Left renal pelvis (tissue), 4 donors: ENCODE measurements at places on chromosomes 3 and 15.

DNA sequence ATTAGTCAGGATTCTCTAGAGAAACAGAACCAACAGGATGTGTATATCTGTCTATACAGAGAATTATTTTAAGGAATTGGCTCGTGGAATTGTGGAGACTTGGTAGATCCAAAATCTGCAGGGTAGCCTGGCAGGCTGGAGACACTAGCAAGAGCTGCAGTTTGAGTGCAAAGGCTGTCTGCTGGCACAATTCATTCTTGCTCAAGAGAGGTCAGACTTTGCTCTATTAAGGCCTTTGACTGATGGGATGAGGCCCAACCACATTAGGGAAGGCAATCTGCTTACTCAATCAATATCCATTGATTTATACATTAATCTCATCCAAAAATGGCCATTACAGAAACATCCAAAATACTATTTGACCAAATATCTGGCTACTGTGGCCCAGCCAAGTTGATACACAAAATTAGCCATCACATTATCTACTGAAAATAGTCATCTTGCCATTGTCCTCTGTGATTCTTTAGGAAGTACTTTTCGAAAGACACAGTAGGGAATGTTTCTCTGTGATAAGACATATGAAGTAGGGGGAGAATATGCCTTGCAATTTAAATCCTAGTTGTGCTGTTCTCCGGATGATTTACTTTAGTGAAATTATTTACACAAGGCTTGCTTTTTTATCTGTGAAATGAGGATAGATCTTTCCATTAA is 873.8 kb downstream of the ROBO2 start:
- no peak for DNase-seq

- no peak for DNase-seq
Measured at GRCh38 chr3:68057637-68058320, 403.4 kb upstream of the SUCLG2 start.

DNA sequence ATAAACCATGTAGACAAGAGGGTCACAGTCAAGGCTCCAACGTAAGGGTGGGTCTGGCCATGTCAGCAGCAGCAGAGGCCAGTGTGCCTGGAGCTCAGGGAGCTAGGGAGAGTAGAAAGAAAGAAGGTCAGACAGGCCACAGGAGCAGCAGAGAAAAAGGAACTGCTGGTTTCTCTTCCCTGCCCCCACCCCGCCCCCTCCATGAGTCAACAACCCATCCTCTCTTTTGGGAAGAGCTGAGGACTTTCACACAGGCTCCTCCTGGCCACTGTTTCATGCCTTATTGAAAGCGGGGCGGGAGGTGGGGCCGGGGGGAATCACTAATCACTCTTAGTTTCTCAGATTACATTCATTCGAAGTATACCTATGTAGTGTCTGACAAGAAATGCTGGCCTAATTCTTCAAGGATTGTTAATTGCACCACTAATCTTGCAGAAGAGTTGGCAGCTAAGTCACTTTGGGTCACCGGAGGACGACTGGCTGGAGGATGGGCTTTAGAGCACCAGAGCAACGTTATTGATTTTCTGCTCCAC is 9.1 kb upstream of the SCG3 start:
- peak; percentile 7 for DNase-seq

GRCh38 chr3:197431346-197431910 is 124.3 kb downstream of the BDH1 start:
- DNase-seq = no peak

DNA sequence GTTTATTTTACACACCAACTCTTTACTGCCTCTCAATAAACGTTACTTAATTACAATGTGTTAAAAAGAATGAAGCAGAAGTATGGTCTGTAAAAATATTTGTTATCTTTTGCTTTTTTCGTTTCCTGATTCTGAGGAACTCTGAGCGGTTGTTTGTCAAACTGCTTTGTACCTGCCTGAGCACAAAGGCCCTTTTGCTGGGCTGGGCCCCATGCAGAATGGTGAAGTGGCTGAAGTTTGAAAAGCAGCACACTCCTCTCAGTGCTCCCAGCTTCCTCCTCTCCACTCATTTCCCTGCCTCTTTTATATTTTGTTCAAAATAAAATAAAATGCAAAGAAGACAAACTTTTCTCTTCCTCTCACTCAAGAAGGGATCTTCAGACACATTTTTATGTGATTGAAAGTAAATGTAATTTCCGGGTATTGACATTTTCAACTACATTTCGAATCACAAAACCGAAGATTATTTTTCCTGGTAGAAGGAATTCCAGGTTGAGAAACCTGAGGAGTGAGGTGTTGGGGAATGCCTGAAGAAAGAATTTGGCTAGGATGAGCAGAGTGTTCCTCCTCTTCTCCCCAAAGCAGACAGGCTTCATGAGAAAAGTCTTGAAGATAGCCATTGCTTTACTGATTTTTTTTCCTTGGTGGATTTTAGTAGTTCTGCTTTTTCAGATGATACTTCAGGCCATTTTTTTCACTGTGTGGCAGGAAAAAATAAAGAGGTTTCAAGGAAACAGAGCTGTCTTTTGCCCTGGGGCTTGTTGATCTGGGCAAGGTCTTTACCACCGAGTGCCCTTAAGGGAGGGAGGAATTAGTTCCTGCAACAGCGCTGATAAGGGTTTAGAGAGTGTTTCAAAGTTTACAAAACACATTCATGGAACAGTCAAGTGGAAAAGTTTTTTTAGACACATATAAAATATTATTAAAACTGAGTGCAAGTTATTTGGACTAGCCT is 229.8 kb downstream of the NFKBIZ start:
- no peak for DNase-seq

DNA sequence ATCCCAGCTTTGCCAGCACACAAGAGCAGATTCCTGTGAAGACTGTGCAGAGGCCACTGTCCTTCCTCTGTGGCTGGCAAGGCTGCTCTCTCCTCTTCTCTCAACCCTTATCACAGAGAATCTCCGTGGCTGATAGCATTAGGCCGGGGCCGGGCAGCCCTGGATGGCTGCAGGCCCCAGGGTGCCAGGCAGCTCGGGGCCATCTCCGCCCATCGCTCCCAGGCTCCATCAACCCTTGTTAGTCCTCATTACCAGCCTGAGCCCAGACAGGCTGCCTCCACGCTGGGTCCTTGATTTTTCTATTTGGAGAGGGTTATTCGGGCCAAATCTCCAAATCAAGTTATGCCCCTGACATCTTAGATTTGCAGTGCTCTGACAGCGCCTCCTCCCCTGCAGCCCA is 39.1 kb downstream of the MRPL46 start:
- DNase-seq = no peak

- no peak for DNase-seq
Measured at GRCh38 chr3:68817243-68817642, 115.1 kb downstream of the TAFA4 start.

DNA sequence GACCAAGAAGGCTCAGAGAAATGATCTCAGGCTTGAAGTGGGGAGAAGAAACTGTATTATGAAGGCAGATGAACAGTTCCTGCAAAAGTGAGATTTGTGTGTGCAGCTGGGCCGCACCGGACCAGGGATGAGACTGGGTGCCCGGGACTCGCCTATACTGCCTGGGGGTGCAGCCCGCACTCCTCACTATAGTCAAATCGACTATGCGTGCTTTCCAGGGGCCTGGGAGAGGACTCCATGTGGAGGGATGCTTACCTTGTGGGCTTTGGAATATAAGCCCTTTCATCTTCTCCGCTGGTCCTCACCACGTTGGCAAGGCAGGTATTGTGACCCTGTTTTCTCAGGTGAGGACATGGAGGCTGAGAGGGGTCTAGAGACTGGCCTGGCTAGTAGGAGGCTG is 32.9 kb upstream of the APOD start:
- no peak for DNase-seq

DNA sequence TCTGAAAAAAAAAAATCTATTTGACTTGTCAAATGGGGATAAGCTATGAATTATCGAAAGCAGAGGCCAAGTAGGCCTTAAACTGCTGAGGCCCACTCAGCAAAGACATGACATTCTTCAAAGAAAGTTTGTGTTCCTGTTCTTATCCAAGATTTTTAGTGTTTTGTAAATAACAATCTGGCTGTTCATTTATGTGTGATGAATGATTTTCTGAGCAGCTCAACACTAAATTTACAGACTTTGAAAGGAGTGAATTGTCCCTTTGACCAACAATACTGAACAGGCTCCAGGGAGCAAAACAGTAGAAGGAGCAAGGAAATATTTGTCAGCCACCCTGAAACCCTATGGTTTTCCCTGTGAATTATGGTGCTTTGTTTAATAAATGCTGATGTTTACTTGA is 512.6 kb upstream of the NAALADL2 start:
- peak; percentile 12 for DNase-seq

- DNase-seq = no peak
Measured at GRCh38 chr15:36428102-36428845, 151.2 kb upstream of the CDIN1 start.

DNA sequence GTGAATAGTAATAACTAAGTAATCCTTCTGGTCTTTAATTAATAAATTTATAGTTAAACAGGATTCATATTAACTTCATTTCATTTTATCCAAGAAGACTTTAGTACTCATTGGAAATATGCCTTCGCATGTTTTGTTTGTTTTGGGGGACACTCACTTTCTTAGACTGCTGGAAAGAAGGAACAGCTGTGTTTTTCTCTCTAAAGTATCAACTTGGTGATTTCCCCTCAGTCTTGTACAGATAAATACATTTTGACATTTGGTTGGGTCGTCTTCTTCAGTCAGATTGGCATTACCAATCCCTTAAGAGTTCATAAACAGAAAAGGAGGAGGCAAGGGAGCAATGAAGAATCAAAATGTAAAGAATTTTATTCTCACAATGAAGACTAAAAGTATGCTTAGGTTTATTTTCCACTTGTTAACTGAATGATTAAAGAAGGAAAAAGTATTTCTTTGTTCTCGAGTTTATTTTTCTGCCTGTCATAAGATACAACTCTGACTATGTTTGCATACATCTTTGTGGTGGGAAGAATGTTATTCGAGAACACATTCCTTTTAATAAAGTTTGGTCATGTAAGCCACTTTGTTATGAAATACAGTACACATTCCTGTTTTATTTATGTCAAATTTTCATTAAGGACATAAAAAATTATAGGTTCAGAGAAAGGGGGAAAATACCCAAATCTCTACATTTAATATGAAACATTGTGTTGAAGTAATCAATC is 140.2 kb downstream of the GMNC start:
- no peak for DNase-seq

DNA sequence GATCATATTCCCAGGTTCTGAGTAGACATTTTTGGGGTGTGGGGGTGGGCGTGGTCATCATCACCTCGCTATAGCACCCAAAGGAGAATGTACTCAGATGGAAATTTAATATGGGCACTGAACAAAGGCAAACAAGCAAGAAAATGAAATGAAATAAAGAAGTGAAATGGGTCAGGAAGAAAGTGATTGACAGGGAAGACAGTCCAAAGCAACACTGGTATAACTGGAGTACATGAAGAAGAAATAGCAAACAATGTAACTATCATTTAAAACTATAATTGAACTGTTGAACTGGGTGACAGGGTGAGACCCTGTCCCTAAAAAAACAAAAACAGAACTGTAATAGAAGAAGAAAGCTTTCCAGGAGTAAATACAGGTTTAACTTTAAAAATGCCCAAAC is 24.8 kb downstream of the RPL39L start:
- DNase-seq = no peak

DNA sequence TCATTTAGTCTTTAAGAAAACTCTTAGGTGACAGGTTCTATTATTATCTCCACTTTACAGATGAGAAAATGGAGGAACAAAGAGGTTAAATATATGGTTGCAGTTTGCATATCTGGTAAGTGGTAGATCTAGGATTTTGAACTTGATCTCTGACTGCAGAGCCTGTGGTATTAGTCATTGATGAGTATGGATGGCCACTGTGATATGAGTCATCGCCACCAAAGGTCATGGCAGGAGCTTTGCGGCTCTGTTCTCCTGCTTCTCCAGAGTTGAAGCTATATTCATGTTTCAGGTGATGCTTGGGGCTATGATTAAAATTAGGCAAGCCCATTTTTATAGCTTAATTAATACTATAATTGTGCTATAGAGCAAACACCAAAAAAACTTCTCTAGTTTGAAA is 306.2 kb upstream of the DPPA4 start:
- DNase-seq = no peak

DNA sequence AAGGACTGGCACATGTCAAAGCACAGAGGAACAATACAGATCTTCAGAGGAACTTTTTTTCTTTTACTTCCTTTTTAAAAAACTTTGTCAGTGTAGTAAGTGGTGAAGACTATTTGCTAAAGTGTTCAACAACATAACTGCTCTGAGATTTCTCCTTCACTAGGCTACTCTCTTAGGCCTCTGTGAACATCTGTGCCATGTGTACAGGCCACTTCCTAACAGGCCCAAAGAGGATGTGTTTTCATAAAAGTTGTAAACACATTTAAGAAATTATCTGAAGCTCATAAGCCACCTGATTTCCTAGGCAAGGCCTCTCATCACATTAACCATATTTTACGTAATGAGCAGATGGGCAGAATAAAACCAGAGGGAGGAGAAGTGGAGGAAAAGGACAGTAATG is 235.4 kb downstream of the FHIT start:
- DNase-seq = no peak

GRCh38 chr15:64864068-64864467 is 22.4 kb downstream of the PLEKHO2 start:
- no peak for DNase-seq

GRCh38 chr3:49456466-49456865 is 13.6 kb upstream of the DAG1 start:
- no peak for DNase-seq

DNA sequence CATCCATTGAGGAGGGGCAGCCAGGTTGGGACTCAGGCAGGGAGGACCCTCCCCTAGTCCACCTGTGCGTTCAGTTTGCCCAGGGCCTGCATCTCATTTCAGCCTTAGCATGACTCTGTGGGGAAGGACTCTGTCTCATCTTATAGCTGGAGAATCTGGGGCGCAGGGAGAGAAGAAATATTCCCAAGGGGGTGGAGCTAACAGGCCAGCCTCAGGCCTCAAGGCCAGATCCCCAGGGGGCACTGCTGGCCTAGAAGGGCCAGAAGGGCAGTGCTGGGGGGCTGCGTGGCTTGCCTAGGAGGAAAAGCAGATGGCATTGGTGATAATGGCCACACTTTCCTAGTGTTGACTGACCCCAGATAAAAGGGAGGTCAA is 10.9 kb downstream of the AMOTL2 start:
- no peak for DNase-seq

GRCh38 chr3:186746008-186746407 is 28.8 kb downstream of the KNG1 start:
- DNase-seq = no peak

DNA sequence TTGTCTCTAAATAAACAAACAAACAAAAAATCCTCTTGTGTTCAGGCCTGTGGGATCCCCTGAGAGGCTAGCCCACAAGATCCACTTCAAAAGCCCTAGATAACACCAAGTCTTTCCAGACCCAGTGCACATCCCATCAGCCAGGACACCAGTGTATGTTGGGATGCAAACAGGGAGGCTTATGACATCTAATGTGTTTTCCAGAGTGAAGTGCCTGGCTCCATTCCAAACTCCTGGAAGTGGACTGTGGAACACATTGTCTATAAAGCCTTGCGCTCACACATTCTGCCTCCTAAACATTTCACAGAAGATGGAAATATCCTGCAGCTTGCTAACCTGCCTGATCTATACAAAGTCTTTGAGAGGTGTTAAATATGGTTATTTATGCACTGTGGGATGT is 57.0 kb downstream of the MLH1 start:
- DNase-seq = no peak
